Stimulated activated CD4-positive, alpha-beta T cell treated with anti-CD3 and anti-CD28 coated beads, TNF-alpha, amount 100 ng/mL, for 4 hours (primary cell): ENCODE measurements at places on chromosomes 13 and 19.

DNA sequence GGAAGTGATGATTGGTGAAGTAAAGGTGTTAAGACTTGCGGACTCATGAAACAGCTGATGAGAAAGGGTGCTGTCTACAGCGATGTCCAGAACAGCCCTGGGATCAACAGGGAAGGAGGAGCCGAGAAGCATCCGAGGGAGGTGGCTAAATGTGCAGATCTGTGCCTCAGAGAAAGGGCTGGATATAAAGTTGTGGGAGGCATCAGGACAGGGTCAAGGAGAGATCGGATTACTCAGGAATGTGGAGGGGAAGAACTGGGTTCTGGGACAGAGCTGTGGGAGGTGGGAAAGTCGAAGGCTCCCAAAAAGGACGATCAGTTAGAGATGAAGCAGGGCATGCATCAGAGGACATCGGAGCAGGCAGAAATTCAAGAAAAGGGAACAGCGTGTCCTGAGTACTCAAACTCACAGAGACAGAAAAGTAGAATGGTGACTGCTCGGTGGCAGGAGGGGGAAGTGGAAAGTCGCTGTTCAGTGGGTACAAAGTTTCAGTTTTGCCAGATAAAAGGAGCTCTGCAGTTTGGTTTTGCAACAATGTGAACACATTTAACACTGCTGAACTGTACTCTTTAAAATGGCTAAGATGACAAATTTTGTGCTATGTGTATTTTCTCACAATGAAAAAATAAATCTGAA, 1.9 kb downstream of the SIGLEC14 start:
- DNase-seq: no peak

DNA sequence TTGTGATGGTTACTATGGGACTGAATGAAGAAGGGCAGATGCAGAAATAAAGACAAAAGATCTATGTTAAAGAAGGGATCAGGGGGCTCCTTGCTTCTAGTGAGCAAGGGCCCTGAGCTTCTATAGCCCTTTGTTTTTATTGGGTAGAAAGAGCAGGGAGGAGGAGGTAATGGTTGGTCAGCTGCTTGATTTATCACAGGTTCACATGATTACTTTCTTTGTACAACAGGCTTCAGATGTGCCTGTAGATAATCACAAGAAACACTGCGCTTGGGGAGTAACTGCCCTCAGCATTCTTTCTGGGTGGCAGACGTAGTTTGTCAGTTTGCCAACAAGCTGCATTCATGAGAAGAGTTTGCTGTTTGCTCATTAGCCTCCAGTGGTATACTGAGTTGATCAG, 4.8 kb upstream of the ZNF439 start:
- no peak for DNase-seq

- no peak for DNase-seq
Observed at GRCh38 chr13:45604892-45605291, 10.6 kb downstream of the ERICH6B start.

DNA sequence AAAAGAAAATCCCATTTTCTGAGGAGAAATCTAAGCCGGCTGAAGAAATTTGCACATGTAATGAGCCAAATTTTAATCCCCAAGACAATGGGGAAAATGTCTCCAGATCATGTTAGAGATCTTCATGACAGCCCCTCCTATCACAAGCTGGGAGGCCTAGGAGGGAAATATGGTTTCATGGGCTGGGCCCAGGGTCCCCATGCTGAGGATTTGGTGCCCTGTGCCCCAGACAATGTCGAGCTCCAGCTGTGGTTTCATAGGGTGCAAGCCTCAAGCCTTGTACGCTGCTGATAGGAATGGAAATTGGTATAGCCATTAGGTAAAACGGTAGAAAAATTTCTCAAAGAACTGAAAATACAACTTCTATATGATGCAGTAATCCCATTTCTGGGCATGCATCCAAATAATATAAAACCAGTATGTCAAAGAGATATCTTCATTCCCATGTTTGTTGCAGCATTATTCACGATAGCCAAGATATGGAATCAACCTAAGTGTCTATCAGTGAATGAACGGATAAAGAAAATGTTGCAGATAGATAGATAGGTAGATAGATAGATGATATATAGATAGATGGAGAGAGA, 19.3 kb upstream of the FREM2 start:
- no peak for DNase-seq
